ENCODE measurements at places on chromosomes 5 and 9.

DNA sequence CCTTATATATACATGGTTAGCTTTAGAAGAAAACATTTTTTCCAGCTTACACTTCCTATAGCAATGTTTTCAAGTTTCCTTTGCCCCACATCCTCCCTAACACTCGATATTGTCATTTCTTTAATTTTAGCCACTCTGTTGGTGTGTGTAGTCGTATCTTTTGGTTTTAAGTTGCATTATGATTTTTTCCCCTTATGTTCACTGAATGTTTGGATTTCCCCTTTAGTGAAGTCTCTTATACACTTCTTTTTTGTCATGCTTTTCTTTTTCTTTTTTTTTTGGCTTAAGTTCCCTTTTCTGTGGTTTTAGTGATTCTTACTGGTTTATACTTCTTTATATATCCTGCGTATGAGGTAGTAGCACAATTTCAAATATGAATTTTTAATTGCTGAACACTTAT, 58.8 kb downstream of the KDM4C start:
- no peak overlapping the region for H3K4me3 ChIP-seq
- DNase-seq = no peak
- no peaks in the 10 kb centered on the region for H3K36me3 ChIP-seq
- H3K27me3 ChIP-seq = no peaks in the 10 kb centered on the region
- no peak overlapping the region for H3K27ac ChIP-seq

GRCh38 chr9:130766021-130766926, 68.8 kb upstream of the ABL1 start:
- no peaks in the 10 kb centered on the region for H3K36me3 ChIP-seq
- no peaks in the 10 kb centered on the region for H3K27me3 ChIP-seq

DNA sequence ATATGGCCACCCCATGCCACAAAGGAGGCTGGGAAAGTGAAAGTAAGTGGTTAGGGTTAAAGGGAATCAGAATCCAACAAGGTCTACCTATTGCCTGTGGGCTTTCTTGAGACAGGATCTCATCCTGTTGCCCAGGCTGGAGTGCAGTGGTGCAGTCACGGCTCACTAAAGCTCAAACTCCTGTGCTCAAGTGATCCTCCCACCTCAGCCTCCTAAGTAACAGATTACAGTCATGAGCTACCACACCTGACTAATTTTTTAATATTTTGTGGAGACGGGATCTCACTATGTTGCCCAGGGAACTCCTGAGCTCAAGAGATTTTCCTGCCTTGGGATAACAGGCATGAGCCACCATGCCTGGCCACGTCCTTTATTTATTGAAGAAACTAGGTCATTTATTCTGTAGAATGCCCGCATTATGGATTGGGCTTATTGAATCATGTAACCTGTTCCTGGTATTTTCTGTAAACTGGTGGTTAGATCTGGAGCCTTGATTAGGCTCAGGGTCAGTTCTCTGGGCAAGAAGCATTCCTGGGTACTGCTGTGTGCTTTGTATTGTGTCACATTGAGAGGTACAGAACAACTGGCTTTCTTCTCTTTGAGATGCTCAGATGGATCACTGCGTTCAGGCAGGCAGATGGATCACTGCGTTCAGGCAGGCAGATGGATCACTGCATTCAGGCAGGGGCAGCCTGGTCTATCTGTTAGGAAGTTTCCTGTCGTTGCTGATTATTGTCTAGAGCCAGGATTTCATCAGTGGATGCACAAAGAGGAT, 41.6 kb downstream of the ERGIC1 start:
- no peaks in the 10 kb centered on the region for H3K4me1 ChIP-seq
- no peak overlapping the region for H3K4me3 ChIP-seq
- H3K27me3 ChIP-seq = no peaks in the 10 kb centered on the region
- no peaks in the 10 kb centered on the region for H3K36me3 ChIP-seq
- DNase-seq = no peak
- H3K27ac ChIP-seq = peak overlapping the region; percentile 55

GRCh38 chr9:96015876-96016686, 140.6 kb downstream of the ERCC6L2 start:
- no peak overlapping the region for H3K4me3 ChIP-seq
- peaks cover 5% of the 10 kb centered on the region for H3K27me3 ChIP-seq
- H3K36me3 ChIP-seq = no peaks in the 10 kb centered on the region
- H3K27ac ChIP-seq = no peak overlapping the region
- DNase-seq = no peak
- H3K4me1 ChIP-seq = no peaks in the 10 kb centered on the region

- no peak overlapping the region for H3K4me3 ChIP-seq
- no peaks in the 10 kb centered on the region for H3K27me3 ChIP-seq
- DNase-seq = no peak
- H3K4me1 ChIP-seq = no peaks in the 10 kb centered on the region
- H3K27ac ChIP-seq = no peak overlapping the region
These were observed 211.8 kb upstream of the C9orf72 start for GRCh38 chr9:27784847-27785713.

GRCh38 chr9:36337865-36338264, 62.2 kb downstream of the RNF38 start:
- H3K27me3 ChIP-seq = no peaks in the 10 kb centered on the region
- no peak overlapping the region for H3K27ac ChIP-seq

- no peaks in the 10 kb centered on the region for H3K4me1 ChIP-seq
- H3K27me3 ChIP-seq = peaks cover 77% of the 10 kb centered on the region
- DNase-seq = no peak
- no peaks in the 10 kb centered on the region for H3K36me3 ChIP-seq
- H3K4me3 ChIP-seq = no peak overlapping the region
- H3K27ac ChIP-seq = no peak overlapping the region
These were observed 10.9 kb upstream of the UNC5A start for GRCh38 chr5:176799488-176799887.

GRCh38 chr9:84950879-84951811, 281.6 kb downstream of the NTRK2 start:
- no peak overlapping the region for H3K4me3 ChIP-seq
- no peaks in the 10 kb centered on the region for H3K27me3 ChIP-seq
- DNase-seq = peak; percentile 43
- no peaks in the 10 kb centered on the region for H3K4me1 ChIP-seq
- no peaks in the 10 kb centered on the region for H3K36me3 ChIP-seq
- H3K27ac ChIP-seq = peak overlapping the region; percentile 62

DNA sequence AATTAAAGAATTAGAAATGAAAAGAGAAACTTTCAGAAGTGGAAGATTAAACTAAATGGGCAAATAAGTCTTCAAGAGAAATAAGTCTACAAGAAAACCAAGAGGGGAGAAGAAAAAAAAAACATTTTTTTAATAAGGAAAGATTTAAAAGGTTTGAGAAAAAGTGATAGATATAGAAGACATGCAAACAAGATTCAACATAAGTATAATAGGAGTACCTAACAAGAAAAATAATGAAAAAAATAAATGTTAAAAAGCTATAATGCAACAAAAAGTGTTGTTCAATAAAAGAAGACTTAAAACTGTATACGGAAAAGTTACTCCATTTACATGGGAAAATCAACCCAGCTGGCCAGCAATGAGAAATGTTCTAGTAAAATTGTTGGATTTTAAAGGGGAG, 42.6 kb downstream of the PTPDC1 start:
- H3K4me3 ChIP-seq = no peak overlapping the region
- H3K27ac ChIP-seq = no peak overlapping the region
- H3K36me3 ChIP-seq = no peaks in the 10 kb centered on the region
- no peak for DNase-seq
- H3K27me3 ChIP-seq = no peaks in the 10 kb centered on the region
- no peaks in the 10 kb centered on the region for H3K4me1 ChIP-seq

DNA sequence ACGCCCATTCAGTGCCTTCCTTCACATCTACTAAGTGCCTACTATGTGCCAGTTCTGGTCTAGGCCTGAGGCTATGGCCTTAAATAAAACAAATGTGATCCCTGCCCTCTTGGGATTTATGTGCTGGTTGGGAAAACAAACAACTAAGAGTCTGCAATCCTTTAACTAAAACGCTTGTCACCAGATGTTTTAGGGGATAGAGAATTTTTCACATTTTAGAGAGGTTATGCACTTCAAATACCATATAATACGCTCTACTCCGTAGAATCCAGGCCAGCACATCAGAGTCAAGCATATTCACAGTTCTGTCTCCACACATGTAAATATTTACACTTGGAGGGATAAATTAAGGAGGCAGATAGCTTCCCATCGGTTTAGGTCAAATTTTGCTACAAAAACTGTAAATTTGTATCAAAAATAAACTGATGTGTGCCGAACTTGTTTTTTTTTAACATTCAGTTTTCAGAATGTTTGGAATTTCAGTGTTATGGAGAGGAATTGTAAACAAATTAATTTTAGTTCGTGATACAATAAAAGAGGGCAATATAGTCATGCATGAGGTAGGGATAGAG, 22.0 kb upstream of the ADRA1B start:
- DNase-seq = no peak
- no peaks in the 10 kb centered on the region for H3K36me3 ChIP-seq
- H3K27me3 ChIP-seq = no peaks in the 10 kb centered on the region
- no peak overlapping the region for H3K4me3 ChIP-seq

GRCh38 chr5:54229041-54229780, 81.2 kb downstream of the ARL15 start:
- no peak overlapping the region for H3K27ac ChIP-seq
- H3K27me3 ChIP-seq = no peaks in the 10 kb centered on the region
- H3K4me3 ChIP-seq = no peak overlapping the region
- H3K36me3 ChIP-seq = no peaks in the 10 kb centered on the region
- no peaks in the 10 kb centered on the region for H3K4me1 ChIP-seq

DNA sequence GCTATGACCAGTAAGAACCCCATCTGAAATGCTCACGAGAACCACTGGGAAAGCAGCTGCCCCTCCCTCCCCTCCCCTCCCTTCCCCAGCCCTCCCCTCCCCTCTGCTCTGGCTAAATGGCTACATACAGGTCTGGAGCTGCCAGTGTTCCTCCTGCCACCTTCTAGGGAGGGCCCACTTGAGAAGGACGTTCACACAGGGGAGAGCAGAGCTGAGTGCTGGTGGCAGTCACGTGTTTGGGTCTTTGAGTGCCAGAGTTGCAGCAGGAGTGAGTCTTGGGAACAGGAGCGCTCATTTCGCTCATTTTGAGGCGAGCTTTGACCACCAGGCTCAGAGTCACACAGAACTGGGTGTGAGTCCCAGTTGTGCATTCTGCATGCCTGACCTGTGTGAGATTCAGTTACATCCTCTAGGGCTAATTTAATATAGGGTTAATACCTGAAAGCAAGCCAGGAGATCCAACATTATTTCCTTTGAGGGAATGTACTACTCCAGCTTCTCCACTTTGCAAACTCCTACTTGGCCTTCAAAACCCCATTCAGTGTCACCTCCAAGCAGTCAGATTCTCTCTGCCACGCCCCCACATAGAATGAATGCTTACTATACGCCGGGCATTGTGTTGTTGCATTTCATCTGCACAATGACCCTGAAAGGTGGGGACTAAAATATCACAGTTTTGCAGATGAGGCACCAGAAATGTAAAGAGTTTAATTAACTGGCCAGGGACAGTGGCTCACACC, 25.1 kb downstream of the CPLX2 start:
- H3K4me3 ChIP-seq = no peak overlapping the region
- no peak for DNase-seq
- H3K36me3 ChIP-seq = no peaks in the 10 kb centered on the region
- H3K27me3 ChIP-seq = no peaks in the 10 kb centered on the region

DNA sequence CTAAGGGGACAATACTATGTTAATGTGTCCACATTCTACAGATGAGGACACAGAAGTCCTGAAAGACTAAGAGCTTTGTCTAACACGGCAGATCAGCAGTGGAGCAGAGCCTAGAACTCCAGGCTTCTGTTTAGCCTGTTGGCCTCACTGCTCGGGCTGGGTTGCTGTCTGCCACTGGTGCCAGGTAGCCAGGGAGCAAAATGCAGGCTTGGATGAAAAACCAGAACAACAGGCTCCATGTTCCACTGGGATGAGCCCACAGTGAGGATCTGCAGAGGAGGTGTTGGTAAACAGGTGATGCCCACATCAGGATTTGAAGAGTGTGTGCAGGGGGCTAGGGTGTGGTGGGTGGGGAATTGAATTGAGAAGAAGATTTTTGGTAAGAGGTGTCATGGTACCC, 114.0 kb upstream of the TBC1D2 start:
- DNase-seq = no peak
- H3K27ac ChIP-seq = no peak overlapping the region
- H3K4me3 ChIP-seq = no peak overlapping the region
- no peaks in the 10 kb centered on the region for H3K36me3 ChIP-seq
- no peaks in the 10 kb centered on the region for H3K27me3 ChIP-seq

- H3K27me3 ChIP-seq = no peaks in the 10 kb centered on the region
- H3K4me1 ChIP-seq = no peaks in the 10 kb centered on the region
- no peaks in the 10 kb centered on the region for H3K36me3 ChIP-seq
- H3K27ac ChIP-seq = peak overlapping the region; percentile 71
- DNase-seq = no peak
- peak overlapping the region; percentile 45 for H3K4me3 ChIP-seq
These were observed 1.3 kb downstream of the CD74 start for GRCh38 chr5:150411245-150411979.

- no peaks in the 10 kb centered on the region for H3K27me3 ChIP-seq
- no peak overlapping the region for H3K27ac ChIP-seq
- no peak for DNase-seq
- no peak overlapping the region for H3K4me3 ChIP-seq
- no peaks in the 10 kb centered on the region for H3K4me1 ChIP-seq
These were observed 150.0 kb downstream of the CDC42SE2 start for GRCh38 chr5:131413605-131414559.

DNA sequence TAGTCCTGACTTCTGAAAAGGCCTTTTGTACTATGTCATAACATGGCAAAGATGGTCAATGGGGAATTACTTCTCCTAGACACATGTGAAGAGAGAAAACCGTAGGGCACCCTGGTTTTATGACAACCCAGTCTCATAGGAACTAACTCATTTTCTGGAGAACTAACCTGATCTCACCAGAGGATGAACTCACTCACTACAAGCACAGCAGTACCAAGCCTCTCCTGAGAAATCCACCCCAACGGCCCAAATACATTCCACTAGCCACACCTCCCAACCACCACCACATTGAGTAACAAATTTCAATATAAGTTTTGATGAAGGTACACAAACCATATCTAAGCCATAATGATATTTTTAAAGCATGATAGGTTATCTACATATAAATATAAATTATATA, 909.3 kb upstream of the CDH10 start:
- no peak overlapping the region for H3K4me3 ChIP-seq
- DNase-seq = no peak
- H3K36me3 ChIP-seq = no peaks in the 10 kb centered on the region
- no peaks in the 10 kb centered on the region for H3K27me3 ChIP-seq
- H3K4me1 ChIP-seq = no peaks in the 10 kb centered on the region
- no peak overlapping the region for H3K27ac ChIP-seq

- H3K27me3 ChIP-seq = no peaks in the 10 kb centered on the region
- peaks cover 12% of the 10 kb centered on the region for H3K36me3 ChIP-seq
- H3K4me1 ChIP-seq = no peaks in the 10 kb centered on the region
- no peak for DNase-seq
These were observed 7.3 kb downstream of the CLPTM1L start for GRCh38 chr5:1337489-1338195.

- no peak overlapping the region for H3K27ac ChIP-seq
- DNase-seq = no peak
- H3K36me3 ChIP-seq = no peaks in the 10 kb centered on the region
These were observed 215.2 kb downstream of the COMMD10 start for GRCh38 chr5:116299746-116300640.

DNA sequence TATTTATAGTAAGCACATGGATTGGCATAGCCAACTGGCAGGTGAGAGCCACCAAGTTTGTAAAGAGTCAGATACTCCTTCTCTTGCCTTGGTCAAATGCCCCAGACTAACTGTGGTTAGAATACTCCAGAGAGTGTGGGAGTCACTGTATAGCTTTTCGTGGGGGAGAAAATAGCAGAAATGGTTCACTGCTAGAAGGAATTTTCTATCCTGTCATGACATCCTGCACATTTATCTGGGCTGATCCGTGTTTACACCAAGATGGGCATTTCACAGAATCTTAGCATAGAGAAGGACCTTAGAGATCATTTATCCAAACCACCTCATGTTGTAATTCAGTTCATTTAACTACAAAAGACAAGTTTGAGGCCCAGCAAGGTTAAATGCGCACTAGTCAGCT, 460.8 kb downstream of the ENC1 start:
- H3K27me3 ChIP-seq = no peaks in the 10 kb centered on the region
- no peak for DNase-seq
- no peak overlapping the region for H3K4me3 ChIP-seq
